H1 (cell line): ENCODE measurements at places on chromosomes 2 and 18. TPM values are rescaled to one million over a fixed set of nuclear protein-coding genes. Genes with fewer than 3 reads are reported as not detected.

DNA sequence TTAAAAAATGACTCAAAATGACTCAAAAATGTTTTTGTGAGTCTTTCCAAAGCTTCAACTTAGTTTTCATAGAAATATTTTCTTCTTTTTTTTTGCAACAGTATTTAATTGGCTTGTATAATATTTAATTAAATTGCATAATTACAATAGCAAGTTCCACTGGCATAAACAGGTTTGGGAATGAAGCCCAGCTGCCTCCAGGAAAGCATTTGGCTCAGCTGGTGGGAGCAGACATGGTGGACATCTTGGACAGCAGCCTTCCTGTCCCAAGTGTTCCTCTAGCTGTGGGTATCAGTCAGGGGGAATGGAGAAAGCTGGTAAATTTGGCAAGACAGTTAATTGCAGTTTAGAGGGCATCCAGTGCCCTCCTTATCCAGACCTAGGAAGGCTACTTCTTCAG is 213.4 kb downstream of the ZBTB7C start:
- DNase-seq: no peak

GRCh38 chr18:56108478-56109367 is 520.7 kb upstream of the TCF4 start:
- DNase-seq: no peak

DNA sequence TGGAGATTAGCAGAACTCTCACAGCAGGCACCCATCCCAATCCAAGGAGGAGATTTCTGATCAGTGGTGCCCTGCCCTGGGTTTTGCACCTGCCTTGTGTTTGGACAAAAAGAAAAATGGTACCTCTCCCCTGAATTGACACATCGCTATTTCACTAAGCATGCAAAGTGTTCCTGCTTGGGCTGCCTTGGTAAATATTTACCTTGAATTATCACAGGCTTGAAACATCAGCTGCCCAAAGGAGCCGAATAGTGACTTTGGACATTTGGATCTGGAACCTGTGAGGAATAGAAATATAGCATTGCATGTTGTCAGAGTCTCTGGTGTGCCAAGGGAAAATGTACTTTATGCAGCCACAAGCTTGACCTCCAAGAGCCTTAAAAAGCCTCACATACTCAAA is 926.4 kb upstream of the FANCL start:
- no peak for DNase-seq

GRCh38 chr2:44083054-44083453 is 85.6 kb upstream of the PPM1B start:
- no peak for DNase-seq

DNA sequence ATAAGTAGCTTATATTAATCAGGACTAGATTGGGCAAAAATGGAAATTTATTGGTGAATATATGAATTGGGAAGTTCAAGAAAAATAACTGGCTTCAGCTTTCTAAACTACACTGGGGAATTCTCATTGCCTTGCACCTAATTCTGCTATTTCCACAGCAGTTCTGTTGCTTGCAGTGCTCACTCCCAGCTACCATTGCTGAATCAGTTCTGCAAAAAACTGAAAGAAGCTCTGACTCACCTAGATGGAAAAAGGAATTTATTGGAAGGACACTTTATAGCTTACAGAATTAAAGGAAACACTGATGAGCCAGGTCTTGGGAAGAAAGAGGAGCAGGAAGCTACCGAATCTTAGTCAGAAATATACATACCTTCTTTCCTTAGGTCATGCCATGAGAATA is 60.3 kb upstream of the ACVR1 start:
- DNase-seq: no peak

The HEATR5B gene
- 11.3 and 12.6 TPM in 2 replicates for total RNA-seq

The HDAC4 gene
- total RNA-seq: 31.3 and 31.5 TPM in 2 replicates
